ENCODE measurements at places on chromosomes 5 and 9. TPM values are rescaled to one million over a fixed set of nuclear protein-coding genes. Genes with fewer than 3 reads are reported as not detected.

GRCh38 chr5:180138976-180139730 lies 67.6 kb upstream of the RNF130 start:
- DNase-seq, result no peak

DNA sequence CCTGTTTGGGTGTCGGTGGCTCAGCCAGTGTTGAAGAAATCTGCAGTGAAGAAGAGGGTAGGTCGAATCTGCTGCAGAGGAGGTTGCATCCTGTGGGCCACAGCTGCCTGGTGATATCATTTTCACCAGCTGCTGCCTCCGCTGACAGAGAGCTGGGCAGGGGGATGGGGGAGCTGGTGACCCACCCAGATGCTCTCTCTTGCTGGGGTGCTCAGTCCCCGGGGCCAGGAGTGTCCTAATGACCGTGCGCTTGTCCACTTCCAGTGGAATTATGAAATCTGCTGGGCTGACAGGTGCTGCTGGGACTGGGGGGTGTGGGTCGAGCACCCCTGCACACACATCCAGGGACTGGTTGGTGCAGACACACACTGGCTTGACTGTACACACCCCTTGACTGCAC lies 83.2 kb upstream of the IRX4 start:
- no peak for DNase-seq

DNA sequence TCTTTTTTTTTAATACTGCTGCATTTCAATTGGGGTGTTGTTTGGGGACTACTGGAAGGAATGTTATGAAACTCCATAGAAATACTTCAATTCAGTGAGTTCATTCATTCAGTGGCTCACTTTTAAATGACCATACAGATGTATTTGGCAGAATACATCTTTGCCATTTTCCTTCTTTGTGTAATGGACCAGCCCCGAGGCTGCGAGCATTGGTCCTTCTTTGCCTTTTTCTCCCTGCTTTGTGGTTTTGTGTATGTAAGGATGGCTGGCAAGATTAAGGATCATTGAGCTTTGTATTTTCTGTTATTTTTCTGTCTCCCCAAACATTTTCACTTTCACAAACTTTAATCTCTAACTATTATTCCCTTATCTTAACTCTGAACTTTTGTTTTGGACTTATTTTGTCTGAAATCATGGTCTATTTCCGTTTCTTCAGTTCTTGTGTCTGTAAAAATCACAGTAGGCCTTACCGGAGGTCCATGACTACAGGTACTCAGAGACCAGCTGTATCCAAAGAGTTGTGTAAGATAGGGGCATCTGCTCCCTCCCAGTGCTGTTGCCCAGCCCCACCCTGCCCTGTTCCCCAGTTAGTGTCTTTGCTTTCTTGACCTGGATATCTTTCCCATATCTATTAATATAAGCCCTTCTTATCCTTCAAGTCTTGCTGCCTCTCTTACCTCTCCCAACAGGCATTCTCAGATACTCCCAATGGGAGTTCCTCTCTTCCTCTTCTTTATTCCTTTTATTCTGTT lies 154.3 kb upstream of the DMRT1 start:
- no peak for DNase-seq

Gene PCDH1
- 90.6 TPM for total RNA-seq

DNA sequence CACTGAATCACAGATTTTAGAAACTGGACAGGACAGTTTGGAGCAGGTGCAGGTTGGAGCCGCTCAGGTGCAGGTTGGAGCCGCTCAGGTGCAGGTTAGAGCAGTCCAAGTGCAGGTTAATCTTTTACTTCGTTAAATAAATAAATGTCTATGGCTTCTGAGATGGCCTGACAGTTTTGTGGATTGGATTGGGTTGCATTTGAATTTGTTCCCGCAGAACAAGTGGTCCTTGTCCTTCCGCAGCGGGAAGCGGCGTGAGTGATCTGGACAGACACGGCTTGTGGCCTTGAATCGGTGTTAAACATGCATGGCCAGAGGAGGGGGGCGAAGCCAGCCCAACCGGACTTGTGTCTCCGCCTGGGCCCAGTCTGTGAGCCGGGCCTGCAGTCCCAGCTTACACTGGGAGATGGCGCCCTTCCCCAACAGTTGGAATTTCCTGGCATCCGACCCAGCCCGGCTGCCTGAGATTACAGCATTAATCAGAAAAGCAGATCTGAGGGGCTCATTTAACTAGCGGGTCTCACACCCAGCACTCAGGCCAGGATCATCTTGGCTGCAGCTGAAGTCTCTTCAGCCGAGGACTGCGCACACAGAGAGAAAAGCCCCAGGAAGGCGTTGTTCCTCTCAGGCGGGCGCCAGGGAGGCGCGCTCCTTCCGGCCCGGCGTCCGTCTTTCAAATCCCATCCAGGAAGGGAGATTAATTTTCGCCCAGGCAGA lies 1.5 kb upstream of the OLFM1 start:
- DNase-seq, result peak; percentile 76

Gene HSD17B4
- 379 TPM for total RNA-seq

Gene C5orf58
- 0.52 TPM for total RNA-seq

- DNase-seq, result no peak
These were observed 48.3 kb downstream of the IARS1 start for GRCh38 chr9:92245005-92245797.

GRCh38 chr5:151696470-151697061 lies 9.9 kb upstream of the SPARC start:
- DNase-seq, result peak; percentile 57

Gene PCDHGA8
- 1.9 TPM for total RNA-seq

Gene IL5
- not detected for total RNA-seq

DNA sequence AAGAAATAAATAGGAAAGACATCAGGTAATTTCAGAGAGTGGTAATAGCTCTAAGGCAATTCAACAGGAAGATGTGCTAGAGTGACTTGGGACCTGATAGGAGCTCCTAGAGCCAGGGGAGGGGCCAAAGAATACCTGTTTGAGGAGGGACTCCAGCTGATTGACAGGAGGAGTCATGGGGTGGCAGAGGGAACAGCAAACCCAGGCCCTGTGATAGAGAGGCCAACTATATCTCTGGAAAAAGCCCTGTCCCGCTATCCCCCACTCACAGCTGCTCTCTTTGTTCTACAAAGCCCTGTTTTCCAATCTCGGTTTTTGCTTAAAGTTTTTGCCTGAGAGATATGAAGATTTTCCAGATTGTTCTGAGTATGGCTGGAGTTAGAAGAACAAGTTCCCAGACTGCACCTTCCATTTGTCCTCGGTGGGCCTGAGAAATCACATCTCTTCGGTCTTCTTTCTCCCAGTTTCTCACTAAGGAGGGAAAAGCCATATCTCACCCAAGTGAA lies 9.0 kb upstream of the NSD1 start:
- no peak for DNase-seq

DNA sequence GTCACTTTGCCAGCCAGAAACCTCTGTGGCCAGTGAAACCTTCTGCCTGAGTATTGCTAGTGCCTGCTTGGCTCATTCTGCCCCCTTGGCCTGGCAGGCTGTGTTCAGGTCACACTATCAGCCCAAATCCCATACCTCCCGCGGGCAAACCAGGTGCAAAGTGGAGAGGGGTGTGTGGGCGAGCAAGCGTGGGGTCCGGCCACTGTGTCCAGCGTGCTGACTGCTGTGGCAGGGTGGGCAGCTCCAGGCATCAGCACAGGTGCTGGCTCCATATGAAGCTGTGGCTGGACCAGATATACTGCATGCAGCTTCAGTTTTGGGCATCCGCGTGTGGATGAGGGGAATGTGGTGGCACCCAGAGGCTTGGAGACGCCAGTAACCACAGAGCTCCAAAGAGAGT lies 576.5 kb upstream of the EDIL3 start:
- DNase-seq, result no peak

GRCh38 chr9:133188006-133188842 lies 20.8 kb downstream of the OBP2B start:
- DNase-seq, result no peak

GRCh38 chr5:3599226-3600105 lies 3.8 kb downstream of the IRX1 start:
- DNase-seq, result no peak

DNA sequence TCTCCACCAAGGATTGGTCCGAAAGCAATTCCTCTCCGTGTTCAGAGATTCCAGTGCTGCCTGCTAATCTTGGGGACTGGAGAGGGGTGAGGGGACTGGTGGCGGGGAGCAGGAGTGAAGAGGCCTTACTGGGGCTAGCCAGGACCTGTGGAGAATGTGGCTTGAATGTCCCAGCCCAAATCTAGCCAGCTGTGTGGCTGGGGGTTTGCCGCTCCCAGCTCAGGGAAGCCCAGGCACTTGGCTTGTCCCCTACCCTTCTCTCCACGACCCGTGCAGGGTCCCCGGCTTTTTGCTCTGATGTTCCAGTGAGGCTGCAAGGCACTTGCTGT lies 2.4 kb downstream of the N4BP3 start:
- no peak for DNase-seq

Gene HK3
- total RNA-seq, result 4.0 TPM

DNA sequence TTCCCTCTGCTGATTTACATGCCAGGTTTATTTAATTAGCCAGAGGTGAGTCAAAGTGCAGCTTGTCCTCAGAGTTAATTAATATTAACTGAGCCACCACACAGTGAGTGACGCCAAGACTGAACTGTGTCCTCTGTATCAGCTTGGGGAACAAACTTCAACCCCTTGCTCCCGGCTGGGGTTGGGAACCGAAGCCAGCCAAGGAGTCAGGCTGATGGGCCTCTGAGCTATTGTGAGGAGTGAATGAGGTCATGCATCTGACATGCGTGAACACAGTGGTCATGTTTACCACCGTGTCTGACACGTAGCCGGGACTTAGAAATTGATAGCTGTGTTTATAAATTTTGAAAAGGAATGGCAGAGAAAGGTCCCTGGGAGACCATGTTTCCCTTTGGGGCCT lies 17.1 kb downstream of the IGIP start:
- peak; percentile 60 for DNase-seq

Gene TUT7
- total RNA-seq, result 25.1 TPM

GRCh38 chr5:91875196-91875779 lies 492.2 kb upstream of the ARRDC3 start:
- no peak for DNase-seq

Gene NIPBL
- 60.9 TPM for total RNA-seq

GRCh38 chr5:35771839-35772238 lies 84.9 kb upstream of the IL7R start:
- no peak for DNase-seq

GRCh38 chr5:108541836-108542235 lies 159.9 kb upstream of the FBXL17 start:
- no peak for DNase-seq

GRCh38 chr5:6719896-6720560 lies 6.8 kb downstream of the TENT4A start:
- no peak for DNase-seq

DNA sequence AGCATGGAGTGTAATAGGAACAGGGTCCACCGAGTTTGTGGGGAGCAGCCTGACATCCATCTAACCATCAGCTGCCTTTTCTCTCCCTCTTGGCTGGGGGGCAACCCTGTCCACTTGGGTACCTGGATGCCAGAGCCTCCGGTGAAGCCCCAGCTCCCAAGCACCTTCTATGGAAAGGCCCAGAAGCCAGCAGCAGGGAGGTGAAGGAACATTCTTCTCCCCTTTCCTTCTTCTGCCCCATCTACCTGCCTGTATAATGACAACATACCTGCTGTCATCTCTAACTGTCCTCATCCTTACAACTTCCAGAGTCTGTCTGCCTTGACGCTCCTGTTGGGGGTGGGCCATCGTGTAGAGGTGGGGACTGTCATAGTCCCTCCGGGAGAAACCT lies 33.1 kb downstream of the THBS4 start:
- DNase-seq, result no peak

DNA sequence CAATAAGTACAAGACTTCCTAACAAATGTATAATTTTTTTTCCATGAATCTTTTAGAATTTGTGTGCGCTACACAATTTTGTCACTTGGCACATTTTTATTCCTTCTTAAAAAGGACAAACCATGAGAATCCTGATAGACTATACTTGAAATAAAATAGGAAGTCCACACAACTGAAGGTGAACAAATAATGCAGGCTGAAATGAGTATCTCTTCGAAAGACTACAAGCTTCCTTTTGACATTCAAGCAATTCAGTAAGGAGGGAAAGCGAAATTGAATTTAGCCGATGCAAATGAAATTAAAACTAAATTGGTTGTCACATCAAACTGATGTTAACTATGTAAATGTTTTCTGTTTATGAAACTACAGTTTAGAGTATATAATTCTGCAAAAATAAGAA lies 374.4 kb upstream of the CCNH start:
- no peak for DNase-seq

- DNase-seq, result peak; percentile 16
These were observed 36.3 kb upstream of the KCNN2 start for GRCh38 chr5:114325541-114325940.

DNA sequence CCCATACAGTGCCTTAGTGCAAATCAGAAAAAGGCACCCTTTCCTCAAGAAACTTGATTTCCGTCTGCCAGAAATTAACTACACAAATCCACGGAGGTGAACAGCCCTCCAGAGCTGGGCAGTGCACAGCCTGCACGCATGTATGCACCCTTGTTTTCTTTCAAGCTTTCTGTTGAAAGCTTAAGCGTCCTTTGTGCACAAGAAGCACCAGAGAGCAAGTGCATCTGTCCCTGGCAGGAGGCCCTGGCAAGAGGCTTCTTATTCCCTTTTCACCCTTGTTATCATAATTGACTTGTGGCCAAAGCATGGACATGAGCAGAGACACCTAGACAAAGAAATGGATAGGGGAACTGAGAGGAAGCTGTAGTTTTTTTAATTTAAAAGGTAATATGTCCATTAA lies 47.4 kb upstream of the ATG10 start:
- no peak for DNase-seq

DNA sequence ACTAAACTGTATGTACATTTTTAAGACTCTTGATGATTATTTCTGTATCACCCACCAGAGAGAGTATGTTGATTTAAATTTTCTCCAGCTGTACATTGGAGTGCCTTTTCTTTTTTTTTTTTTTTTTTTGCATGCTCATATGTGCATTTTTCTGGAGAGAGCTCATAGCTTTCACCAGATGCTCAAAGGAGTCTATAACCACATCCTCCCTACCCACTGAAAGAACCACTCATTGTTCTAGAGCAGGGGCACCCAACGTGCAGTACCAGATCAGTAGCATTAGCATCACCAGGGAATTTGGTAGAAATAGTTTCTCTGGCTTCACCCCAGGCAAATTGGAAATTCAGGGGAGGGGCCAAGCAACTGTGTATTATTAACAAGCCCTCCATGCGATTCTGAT lies 53.9 kb upstream of the TMEM171 start:
- no peak for DNase-seq

GRCh38 chr9:132506977-132507669 lies 75.3 kb upstream of the BARHL1 start:
- DNase-seq, result no peak

Gene FAM81B
- total RNA-seq, result not detected

GRCh38 chr5:113108485-113108884 lies 131.9 kb downstream of the DCP2 start:
- DNase-seq, result no peak

GRCh38 chr5:136080483-136081216 lies 51.9 kb downstream of the TGFBI start:
- DNase-seq, result peak; percentile 96

- no peak for DNase-seq
These were observed 14.8 kb downstream of the EEIG1 start for GRCh38 chr9:127965953-127966352.

DNA sequence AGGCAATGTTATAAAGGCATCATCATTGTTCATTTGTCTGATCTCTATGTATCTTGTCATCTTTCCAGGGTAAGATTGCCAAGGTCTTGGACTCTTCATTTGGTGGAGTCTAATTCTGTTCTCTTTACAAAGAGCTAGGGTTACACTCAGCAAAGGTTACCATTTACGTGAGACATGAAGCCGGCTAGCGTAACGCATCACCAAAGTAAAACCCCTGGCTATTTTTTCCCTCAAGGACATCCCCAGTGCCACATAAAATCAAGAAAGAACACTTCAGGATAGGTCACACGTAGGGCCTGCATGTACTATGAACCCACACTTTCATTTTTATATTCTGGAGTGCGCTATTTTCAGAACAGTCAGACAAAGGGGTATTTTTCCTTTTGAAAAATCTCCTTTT lies 20.0 kb upstream of the MYOT start:
- no peak for DNase-seq

Data from mucosa of gallbladder (tissue), 1 donor.